ENCODE measurements at places on chromosomes 12 and 14.

DNA sequence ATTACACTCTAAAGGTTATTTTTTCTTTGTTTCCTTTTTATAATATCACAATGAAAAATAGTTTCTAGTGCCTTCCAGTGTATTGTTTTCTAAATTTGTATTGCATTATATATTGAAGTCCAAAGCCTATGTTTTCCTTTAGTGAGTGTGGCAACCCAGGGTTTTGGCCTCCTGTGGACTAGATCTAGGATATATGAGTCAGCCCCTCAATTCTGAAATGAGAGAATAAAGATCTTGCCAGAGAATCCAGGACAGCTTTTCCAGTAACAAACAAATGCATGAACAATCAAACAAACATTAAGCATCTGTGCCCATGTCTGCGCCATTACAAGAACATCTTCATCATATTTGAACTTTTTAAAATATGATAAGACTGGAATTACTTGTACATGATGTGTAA is 70.7 kb upstream of the SSTR1 start:
- no peak for DNase-seq

DNA sequence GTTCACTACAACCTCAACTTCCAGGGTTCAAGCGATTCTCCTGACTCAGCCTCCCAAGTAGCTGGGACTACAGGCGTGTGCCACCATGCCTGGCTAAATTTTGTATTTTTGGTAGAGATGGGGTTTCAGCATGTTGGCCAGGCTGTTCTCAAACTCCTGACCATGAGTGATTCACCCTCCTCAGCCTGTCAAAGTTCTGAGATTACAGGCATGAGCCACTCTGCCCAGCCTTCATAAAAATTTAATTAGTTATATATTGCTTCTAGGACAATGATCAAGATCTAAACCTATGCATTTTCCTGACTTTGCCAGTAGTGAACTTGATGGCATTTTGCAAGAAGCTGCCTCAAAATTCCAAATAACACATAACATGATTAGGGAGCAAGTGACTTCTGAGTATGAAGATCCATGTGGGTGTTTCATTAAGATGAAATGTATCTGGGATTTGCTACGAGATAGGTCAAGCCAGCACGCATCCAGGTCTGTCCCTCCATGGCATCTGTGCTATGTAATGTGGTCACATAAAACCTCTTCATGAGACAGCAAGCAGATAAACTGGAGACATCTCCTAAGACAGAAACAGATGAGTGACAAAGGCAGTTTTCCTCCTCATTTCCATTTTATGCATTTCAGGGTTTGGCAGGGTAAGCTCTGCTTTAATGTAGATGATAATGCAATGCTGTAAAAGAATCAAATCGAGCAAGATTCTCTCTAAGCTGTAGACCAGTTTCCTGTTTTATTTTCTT is 319.4 kb upstream of the ATP2B1 start:
- peak; percentile 36 for DNase-seq

DNA sequence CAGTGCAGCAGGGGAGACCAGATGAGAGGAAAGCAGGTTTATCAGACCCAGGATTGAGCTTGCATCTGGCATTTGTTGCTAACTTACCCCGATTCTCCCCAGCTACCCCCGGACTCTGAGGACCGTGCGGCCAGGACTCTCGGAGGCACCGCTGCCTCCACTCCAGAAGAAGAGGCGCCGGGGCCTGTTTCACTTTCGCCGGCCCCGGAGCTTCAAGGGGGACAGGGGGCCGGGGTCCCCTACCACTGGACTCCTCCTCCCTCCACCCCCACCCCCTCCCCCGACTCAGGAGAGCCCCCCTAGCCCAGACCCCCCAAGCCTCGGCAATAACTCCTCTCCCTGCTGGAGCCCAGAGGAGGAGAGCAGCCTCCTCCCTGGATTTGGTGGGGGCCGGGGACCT is 6.5 kb upstream of the CPNE6 start:
- no peak for DNase-seq

- no peak for DNase-seq
Observed at GRCh38 chr14:68687746-68688145, 105.1 kb downstream of the ZFP36L1 start.

DNA sequence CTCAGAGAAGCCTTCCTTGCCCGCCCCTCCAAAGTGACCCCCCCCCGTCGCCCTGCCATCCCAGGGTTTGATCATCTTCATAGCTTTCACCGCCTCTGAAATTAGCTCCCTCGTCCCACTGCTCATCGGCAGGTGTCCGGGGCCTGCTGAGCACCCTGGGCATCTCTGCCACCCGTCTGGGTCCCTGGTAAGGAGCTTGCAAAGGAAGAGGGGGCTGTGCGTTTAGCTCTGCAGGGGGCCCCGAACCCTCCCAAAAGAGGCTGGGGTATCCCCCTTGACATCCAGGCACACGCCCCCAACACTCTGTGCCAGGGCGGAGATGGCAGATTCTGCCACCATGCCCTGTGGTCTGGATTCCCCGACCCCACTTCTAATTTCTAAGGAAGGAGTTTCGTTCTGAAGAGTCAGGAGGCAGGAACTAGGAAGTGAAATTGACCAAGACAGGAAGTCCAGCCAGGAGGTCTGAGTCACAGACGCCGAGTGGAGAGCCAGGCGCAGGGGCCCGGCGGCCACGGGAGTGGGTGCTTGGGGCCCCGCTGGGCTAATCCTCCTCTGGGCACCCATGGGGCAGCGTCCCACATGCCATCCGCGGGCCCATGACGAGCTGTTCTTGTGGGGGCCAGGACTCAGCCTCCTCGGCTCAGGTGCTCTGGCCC is 95.7 kb downstream of the RFLNA start:
- no peak for DNase-seq

DNA sequence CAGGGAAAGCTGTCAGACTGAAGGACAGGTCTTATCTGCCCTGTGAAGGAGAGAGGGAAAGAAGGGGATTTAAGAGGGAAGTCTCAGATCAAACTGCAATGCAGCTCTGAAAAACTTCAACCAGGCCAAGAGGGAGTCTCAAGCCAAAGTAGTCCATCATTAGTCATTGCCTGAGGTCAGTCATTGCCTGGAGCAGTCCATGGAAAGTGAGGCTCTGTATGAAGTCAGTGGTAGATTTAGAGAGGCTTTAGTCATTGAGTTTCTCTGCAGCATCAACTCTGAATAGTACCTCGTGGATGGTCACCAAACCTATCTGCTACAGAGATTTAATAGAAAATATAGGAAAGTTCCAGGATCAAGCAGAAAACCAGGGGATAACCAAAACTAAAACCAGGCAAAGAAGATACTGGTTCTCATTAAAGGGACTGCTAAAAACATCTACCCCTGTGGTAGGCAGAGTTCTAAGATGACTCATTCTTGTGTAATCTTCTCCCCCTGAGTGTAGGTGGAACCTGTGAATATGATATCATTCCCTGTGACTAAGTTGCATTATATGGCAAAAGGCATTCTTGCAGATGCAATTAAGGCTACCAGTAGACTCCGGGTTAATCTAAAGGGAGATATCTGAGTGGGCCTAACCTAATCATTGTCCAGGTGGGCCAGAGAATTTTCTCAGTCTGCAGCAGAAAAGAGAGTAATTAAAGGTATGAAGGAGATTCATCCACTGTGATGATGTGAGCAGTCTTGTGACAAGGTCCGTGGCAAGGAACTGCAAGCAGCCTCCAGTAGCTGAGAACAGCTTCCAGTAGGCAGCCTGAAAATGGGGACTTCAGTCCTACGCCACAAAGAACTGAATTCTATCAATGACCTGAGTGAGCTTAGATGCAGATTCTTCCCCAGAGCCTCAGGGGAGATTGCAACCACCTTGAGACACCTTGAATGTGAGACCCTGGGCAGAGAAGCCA is 123.1 kb downstream of the GALC start:
- DNase-seq, result no peak

DNA sequence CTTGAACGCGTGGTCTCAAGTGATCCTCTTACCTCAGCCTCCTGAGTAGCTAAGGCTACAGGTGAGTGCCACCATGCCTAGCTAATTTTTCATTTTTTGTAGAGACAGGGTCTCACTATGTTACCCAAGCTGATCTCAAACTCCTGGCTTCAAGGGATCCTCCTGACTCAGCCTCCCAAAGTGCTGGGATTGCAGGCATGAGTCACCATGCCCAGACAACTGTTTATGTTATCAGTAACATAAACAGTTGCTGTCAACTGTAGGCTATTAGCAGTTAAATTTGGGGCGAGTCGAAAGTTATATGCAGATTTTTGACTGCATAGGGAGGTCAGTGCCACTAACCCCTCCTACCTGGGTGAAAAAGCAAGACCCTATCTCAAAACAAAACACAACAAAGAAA is 26.2 kb upstream of the LRRK2 start:
- DNase-seq, result no peak

DNA sequence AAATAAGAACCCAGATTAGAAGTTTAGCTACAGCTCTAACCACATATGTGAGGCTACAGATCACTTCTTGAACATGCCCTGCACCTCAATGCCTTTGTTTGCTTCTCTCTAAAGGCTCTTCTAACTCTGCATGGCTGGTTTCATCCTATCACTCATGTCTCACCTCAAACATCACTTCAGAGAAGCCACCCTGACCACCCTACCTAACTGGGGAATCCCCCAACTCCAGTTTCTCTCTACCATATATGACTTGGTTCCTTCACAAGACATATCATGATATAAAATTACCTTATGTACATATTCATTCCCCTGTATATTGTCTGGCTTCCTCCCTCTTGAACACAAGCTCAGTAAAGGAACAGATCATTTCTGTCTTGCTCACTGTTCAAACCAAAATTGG is 250.2 kb upstream of the GRIP1 start:
- DNase-seq, result no peak

GRCh38 chr12:65293735-65294134 is 15.3 kb downstream of the MSRB3 start:
- no peak for DNase-seq

DNA sequence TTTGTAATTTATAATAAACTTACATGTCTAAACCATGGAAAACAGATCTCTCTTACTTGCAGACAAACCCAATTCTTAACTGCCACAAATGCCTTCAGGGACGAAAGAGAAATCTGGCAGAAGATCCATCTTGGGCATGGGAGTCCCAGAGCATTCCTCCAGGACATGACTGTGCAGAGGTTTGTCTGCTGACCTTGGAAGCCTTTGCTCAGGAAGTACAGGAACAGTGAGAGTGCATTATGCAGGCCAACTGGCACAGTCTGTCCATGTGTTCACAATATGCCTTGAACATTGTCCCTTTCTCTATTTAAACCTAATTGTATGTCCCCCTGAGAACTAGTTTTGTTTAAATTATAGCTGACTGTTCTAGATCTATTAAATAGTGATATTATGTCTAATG is 467.1 kb downstream of the ATP23 start:
- no peak for DNase-seq

GRCh38 chr12:104966677-104967076 is 8.6 kb upstream of the SLC41A2 start:
- DNase-seq, result no peak

GRCh38 chr12:71277866-71278265 is 120.1 kb upstream of the TSPAN8 start:
- no peak for DNase-seq

GRCh38 chr12:89678225-89678624 is 30.4 kb downstream of the ATP2B1 start:
- DNase-seq, result no peak

DNA sequence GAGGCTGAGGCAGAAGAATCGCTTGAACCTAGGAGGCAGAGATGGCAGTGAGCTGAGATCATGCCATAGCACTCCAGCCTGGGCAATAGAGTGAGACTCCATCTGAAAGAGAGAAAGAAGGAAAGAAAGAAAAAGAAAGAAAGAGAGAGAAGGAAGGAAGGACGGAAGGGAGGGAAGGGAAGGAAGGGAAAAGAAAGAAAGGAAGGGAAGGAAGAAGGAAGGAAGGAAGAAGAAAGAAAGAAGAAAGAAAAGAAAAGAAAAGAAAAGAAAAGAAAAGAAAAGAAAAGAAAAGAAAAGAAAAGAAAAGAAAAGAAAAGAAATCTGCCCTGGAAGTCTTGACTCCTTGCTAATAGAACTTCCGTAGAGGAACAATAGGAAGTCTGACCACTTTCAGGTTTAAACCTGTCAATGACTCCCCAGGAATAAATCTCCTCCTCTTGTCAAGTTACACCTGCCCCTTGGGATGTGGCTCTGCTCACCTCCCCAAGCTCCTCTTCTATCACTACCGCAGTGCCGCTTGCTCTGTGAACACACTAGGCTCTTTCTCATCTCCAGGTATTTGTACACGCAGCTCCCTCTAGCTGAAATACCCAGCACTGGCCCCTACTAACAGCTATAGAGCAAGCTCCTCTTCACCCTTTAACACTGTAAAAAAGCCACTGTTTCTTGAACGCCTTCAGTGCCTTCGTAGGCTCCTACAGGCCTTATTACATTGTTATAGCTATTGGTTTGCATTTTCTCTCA is 773.1 kb upstream of the TBX3 start:
- DNase-seq, result no peak

- DNase-seq, result peak; percentile 62
Observed at GRCh38 chr12:72282721-72283120, 10.6 kb downstream of the TRHDE start.

- no peak for DNase-seq
Observed at GRCh38 chr14:20435582-20436362, at the start of gene KLHL33. TSS of gene KLHL33 (minus strand) at chr14:20436166. CDS start at chr14:20435811, 355 bp downstream.

- no peak for DNase-seq
Observed at GRCh38 chr12:73414926-73415325, 1122.7 kb upstream of the ATXN7L3B start.

- DNase-seq, result no peak
Observed at GRCh38 chr14:99350751-99351150, 78.8 kb upstream of the BCL11B start.

DNA sequence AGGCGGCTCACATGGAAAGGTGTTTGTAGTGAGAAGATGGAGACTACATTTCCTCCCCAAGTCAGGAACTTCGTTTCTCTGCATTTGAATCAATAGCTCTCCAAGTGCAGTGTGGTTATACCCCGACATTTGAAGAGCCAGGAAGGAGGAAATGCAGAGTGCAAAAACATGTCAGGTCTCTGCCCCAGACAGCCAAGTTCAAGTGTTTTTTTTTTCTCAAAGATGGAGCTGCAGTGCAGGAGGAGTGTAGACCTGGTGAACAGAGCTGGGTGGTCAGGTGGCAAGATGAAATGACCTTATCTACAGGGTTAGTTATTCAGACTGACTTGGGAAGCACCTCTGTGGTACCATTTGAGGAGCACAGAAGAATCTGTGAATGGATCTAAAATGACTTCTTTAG is 21.3 kb downstream of the MLXIP start:
- no peak for DNase-seq

- DNase-seq, result no peak
Observed at GRCh38 chr12:59122784-59123183, 202.5 kb upstream of the LRIG3 start.

DNA sequence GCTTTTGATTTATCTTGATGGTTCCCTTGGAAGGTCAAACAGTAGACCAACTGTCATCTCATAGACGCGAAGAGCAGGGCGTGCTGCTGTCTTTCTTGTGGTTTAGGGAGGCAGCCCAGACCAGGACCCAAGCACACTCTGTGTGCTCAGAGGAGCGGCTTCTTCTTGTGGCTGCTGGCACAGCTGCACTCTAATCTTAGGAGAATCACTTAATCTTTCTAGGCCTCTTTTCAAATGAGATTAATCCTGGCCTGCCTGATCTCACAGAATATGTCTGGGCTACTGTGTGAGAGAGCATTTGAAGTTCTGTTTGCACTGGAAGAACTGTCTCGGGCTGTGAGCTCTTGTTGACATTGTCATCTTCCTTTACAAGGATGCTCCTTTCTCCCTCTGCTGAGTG is 60.0 kb upstream of the TRAF3 start:
- no peak for DNase-seq

GRCh38 chr12:10571141-10571540 is 42.3 kb downstream of the MAGOHB start:
- DNase-seq, result no peak

GRCh38 chr14:30896435-30896834 is 22.1 kb downstream of the COCH start:
- DNase-seq, result no peak

- no peak for DNase-seq
Observed at GRCh38 chr14:106843951-106844483, 1317.6 kb downstream of the TMEM121 start.

GRCh38 chr12:111819191-111820158 is 22.6 kb upstream of the MAPKAPK5 start:
- DNase-seq, result no peak

Data from cerebellar cortex (tissue), 1 donor.